ENCODE measurements at places on chromosomes 16 and 17.

DNA sequence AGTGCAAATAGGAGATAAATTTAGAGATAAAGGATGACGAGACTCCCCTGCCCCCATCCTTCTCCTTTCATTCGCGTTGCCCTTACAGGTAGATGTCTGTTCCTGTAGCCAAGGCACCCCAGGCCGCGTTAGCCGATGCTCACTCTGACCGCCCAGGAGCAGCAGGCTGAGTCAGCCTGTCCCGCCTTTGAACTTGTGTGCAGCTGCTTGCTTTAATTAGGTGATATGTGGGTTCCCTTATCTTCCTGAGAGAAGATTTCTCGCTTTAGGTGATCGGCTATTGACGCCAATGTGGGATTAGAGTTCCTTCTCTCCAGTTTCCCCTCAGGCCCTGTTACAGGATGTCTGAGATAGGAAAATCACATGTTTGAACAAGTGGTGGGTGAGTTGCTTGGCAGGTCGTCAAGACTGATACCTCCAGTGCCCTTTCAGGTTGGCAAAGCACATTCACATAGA is 119.5 kb downstream of the MSI2 start:
- no peak for DNase-seq

DNA sequence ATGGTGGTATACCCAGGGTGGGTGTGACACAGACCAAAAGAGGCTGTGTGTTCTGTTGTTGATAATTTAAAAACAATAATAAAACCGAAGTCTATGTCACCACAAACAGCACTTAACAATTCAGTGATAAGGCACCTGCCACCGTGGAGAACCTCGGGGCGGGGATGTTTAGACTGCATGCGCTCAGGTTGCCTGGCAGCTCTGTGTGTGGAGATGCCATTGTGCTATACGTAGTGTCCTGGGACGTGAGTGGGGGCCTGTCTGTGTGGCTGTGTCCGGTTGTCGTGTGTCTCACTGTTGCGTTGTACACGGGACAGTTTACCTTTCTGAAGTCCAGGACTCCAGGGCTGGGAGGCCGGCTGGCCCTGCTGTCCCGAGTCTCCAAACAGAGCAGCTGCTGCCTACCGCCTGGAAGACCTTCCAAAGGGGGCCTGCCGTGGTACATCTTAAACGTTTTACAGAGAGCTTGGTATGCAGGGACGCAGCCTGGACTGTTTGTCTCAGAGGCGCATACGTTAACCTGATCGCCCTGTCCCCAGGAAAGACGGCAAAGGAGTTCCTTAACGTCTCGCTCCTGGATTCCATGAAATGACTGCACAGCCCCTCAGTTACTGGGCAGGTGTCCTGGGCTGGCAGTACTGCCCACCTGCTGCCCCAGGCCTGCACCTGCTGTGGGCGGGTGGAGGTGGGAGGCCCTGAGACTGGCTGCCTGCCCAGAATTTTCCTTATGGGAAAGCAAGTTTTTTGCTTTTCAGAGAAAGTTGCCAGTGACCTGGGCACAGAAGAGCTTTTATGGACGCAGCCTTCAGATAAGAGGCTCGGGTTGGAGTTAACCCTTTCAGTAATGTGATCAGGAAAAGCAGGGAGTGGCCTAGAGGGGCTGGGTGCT is 19.0 kb downstream of the SPIRE2 start:
- no peak for DNase-seq

GRCh38 chr16:66899945-66900710 is 18.6 kb downstream of the CDH16 start:
- no peak for DNase-seq

DNA sequence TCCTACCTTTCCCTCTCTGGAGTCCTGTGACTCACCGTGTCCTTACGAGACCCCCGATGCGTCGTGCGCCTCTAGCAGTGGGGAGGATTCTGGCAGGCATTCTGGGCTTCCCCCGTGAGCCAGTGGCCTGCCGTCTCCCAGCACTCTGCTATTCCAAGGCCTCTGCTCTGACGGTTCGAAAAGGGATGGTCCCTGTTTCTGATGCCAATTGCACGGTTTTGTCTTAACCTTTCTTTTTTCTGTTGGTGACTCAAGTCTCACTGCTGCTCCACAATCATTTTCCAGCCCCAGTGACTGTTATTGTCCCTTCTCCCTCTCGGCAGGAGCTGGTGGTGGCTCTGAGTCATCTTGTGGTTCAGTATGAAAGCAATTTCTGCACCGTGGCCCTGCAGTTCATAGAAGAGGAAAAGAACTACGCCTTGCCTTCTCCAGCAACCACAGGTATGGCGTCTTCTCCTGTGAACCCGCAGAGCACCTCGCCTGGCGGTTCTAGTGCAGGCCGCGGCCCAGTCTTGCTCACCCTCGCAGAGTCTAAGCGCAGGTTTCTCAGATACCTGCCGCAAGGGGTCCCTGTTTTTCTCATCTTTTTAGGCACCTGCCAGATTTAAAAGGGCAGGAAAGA is 100.1 kb upstream of the CHMP6 start:
- DNase-seq: peak; percentile 70

GRCh38 chr17:73770115-73770848 is 126.0 kb upstream of the SDK2 start:
- DNase-seq: no peak

DNA sequence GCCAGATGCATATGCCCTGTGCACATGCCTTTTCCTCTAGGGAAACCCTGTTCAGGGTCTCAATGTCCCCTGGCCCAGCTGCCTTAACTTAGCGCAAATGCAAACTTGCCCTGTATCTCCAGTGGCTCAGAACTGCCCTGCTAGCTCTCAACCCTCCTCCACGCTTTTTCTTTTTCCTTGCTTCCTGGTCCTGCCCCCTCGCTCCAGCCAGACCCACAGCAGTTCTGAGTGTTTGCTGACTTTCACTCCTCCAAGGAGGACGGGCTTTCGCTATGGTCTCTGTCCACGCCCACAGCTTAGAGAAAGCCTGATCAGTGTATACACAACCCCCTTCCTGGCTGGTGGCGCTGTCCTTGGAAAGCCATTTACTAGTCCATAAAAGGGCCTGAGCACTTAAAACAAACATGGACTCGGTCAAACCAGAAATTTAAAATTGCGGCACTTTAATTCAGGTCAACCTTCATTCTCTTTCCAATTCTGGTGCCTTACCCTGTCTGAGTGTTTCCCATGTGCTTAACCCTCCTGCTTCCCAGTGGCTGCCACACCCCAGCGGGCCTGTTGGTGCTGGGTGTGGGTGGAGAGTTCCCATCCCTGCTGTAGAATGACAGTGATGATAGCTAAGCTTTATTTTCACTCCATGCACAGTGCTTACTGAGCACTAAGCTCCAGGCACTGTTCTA is 15.6 kb upstream of the TMEM98 start:
- no peak for DNase-seq

GRCh38 chr16:49592546-49593423 is 219.2 kb downstream of the C16orf78 start:
- peak; percentile 26 for DNase-seq

DNA sequence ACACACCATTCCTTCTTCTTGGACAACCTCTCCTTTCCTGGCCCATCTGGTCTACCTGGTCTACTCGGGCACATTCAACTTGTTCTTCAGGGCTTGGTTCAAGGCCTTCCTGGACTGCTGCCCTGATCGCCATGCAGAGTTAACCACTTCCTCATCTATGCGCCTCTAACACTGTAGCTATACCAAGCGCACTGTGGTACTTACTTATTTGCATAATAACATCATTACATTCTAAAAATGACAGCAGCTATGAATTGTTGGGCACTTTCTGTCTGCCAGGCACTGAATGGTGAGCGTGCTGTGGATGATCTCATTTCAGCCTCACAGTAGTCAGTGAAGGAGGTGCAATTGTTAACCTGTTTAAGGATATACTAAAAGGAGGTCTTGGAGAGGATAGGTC is 66.9 kb upstream of the SDK2 start:
- DNase-seq: no peak

GRCh38 chr16:7239547-7239946 is 93.1 kb upstream of the RBFOX1 start:
- no peak for DNase-seq

DNA sequence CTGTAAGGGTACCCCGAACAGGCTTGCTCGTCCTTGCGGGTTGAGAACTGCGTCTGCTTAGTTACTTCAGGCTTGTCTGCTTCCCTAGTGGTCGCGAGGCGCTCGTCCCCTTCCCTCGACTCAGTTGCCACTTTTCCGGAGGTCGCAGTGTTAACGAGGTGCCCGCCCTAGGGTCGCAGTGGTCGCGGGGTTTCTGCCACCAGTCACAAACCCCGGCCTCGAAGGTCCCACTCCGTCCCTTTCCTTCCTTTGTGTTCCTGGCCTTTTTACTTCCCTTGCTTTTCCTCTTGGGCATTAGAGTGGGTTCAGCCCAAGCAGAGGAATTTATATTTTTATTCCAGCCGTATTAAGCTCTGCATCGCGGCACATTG is 299 bp downstream of the NUP85 start:
- DNase-seq: no peak

- no peak for DNase-seq
Observed at GRCh38 chr17:80452173-80452915, 24.1 kb downstream of the NPTX1 start.

- DNase-seq: no peak
Observed at GRCh38 chr17:32777436-32777835, 99.5 kb downstream of the MYO1D start.

GRCh38 chr16:66064801-66065530 is 301.5 kb upstream of the CDH5 start:
- DNase-seq: no peak

DNA sequence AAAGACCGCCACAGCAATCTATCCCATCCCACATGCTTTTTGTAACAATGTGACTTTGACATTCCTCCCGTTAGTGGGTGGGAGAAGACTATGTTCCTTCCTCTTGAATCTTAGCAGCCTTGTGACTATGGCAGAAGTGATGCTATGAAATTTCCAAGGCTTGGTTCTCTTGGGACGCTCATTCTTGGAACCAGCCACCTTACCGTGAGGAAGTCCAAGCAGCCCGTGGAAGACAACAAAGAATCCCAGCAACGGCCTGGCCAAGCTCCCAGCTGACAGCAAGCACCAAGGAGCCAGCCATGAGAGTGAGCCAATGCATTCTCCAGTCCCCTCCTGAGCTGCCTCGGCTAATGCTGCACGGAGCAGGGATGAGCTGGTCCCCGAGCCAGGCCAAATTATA is 62.3 kb downstream of the VPS53 start:
- no peak for DNase-seq

- no peak for DNase-seq
Observed at GRCh38 chr17:58534901-58535421, 20.5 kb upstream of the MTMR4 start.

DNA sequence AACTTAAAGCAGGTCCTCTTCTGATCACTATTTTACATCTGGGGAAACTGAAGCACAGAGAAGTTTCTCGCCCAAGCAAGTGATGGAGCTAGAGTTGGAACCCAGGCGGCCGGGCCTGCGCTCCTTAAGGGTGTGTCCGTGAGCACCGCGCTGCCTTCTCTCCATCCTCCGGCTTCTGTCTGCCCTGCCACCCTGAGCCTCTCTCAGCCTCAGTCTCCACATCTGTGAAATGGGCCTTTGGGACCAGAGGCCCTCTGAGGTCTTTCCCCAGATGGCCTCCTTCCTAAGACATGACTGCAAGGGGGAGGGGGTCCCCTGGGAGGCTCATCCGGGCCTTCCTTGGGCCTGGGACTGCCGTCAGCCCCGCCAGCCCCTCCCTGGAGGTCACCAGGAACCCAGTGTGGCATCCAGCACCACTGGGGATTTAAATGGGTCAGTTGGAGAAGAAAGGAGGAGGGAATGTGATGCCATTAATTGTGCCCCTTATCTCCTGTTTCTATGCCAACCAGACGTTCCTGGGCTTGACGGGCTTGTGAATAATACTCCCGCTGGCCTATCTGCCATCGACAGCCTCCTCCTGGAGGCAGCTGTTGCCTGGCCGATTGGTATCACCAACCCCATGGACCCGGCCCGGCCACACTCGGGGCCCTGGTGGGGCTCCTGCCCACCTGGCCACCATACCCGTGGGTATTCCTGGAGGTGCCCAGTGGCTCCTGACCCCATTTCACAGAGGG is 5.1 kb downstream of the ZFPM1 start:
- DNase-seq: no peak

DNA sequence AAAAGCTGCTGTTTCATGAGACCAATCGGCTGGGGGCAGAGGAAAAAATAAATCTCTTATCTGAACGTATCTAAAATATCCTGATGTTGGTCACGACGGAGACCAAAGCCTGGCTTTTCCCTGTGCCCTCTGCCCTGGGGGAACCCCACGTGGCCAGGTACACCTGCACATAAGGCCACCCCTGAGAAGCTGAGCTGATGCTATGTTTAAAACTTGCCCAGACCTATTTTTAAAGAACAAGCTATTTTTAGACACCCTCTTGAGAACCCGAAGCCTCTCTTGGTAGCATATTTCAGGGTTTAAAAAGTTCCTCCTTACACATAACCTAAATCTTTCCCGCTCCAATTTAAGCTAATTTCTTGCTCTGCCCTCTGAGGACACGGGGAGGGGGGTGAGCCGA is 210.4 kb downstream of the GSG1L start:
- no peak for DNase-seq

- no peak for DNase-seq
Observed at GRCh38 chr16:78816499-78817195, 717.2 kb downstream of the WWOX start.

GRCh38 chr17:13634021-13634420 is 32.3 kb upstream of the HS3ST3A1 start:
- no peak for DNase-seq

- no peak for DNase-seq
Observed at GRCh38 chr17:82349287-82349701, 9.8 kb upstream of the TEX19 start.

GRCh38 chr16:76818606-76819181 is 372.3 kb upstream of the MON1B start:
- no peak for DNase-seq

DNA sequence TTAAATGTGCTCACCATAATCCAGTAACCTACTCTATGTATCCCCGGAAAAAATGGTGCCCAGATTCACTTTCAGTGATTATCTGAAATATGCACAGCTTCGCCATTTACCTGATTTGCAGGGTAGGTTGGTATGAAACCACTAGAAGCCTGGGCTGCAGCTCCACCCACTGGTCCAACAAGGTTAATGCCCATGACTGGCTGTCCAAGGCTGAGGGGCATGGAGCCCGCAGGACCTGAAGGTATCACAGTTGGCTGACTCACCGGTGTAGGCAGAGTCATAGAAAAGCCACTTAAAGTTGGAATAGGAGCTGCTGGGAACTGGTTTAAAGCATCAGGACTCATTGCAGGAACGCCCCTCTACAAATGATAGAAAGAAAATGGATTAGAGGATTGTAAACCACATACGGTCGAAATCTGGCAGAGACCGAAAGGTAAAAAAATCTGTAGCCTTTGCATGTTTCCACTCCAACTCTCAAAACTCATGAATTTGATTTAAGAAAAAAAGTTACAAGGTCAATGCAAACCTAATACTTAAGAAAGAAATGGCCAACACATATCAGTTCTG is 38.6 kb downstream of the SYNRG start:
- DNase-seq: peak; percentile 32

GRCh38 chr17:14755002-14755401 is 454.1 kb downstream of the HS3ST3B1 start:
- DNase-seq: no peak

Data from CD4-positive, alpha-beta T cell treated with Interleukin-21 for 1 hour (primary cell).